ENCODE measurements at places on chromosomes 2 and 18. TPM values are rescaled to one million over a fixed set of nuclear protein-coding genes. Genes with fewer than 3 reads are reported as not detected.

DNA sequence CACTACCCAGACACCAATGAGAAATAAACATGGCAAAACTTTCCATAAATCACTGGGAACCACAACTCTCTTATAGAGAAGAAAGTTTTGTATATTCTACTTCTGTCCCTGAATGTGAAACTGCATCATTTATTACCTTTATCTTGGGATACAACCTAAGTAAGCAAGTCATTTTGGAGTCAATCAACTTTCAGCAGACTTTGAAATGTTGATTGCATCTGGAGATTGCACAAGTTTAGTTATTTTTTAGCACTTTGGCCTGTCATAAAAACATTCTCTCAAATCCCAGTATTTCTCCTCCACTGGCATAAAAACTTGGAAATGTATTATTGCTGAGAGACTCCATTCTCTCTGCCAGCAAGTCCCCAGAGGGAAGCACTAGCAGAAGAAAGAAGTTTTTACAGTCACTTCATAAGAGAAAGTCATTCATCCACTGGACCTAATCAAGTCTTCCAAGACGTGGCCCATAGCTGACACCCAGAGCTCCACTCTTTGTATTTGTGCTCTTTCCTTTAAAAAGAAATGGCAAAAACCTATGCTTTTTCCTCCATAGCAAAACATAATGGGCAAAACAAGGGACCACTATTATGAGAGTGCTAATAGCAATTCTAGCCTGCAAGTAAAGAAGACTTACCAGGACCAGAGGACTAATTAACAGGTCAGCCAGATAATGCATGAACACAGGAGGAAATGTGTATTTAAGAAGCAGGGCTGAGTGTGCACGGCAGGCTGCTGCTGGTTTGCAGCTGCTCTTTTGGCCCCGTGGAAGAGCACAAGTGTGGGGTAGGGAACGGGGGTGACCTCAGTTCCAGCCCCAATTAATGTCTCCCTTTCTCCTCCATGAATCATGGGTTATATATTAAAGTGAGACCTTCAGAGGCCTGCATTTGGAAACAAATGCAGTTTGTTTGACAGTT is 171.5 kb downstream of the INO80D start:
- H3K27me3 ChIP-seq = no peaks in the 10 kb centered on the region
- no peak overlapping the region for H3K4me3 ChIP-seq
- DNase-seq = no peak
- no peaks in the 10 kb centered on the region for H3K36me3 ChIP-seq
- H3K27ac ChIP-seq = peak overlapping the region; percentile 23

DNA sequence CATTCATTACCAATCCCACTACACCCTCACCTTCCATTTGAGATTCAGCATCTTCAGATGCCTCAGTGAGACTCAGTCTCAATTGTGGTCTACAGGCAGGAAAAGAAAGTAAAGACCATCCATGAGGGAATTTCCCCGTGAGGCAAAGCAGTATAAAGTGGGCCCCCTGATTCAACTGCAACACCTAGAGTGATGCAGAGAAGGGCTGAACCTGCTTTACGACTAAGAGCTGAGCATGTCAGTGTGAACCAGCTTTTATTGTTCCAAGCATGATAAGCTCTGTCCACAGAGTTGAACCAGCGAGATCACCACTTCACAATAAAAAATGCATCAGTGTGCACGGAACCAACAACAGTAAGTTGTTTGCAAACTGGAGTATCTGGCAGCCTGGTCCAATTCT is 357.6 kb upstream of the ATP5MC3 start:
- H3K27me3 ChIP-seq = no peaks in the 10 kb centered on the region
- no peaks in the 10 kb centered on the region for H3K4me1 ChIP-seq
- no peak overlapping the region for H3K4me3 ChIP-seq
- no peak overlapping the region for H3K27ac ChIP-seq

- no peak for DNase-seq
- no peak overlapping the region for H3K4me3 ChIP-seq
- H3K27me3 ChIP-seq = no peaks in the 10 kb centered on the region
- H3K27ac ChIP-seq = peak overlapping the region; percentile 42
- no peaks in the 10 kb centered on the region for H3K36me3 ChIP-seq
Measured at GRCh38 chr2:69310111-69311023, 76.7 kb downstream of the GFPT1 start.

DNA sequence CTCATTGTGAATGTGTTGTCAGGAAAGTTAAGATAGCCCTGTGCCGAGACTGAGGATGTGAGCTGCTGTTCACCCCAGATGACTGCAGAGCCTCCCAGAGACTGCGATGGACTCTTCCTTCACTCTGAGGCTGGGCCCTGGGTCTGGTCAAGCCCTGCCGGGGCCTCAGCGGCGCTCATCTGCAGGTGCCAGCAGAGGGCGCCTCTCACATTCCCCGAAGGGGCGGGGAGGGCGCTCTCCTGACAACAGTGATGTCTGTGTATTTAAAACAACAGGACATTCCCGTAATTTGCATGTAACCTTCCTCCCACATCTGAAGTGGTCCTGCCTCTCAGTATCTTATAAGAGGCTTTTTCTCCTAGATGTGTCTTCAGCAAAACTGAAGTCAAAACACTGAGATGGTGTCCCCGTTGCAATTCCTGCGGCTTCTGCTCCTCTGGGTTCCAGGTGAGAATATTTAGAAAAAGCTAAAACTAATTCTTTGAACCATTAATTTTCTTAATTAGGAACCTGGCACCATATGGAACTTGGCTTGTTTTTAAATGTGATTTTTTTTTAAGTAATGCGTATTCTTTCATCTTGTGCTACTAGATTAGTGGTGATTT is 1377.9 kb downstream of the RPIA start:
- no peaks in the 10 kb centered on the region for H3K4me1 ChIP-seq
- H3K36me3 ChIP-seq = no peaks in the 10 kb centered on the region
- no peaks in the 10 kb centered on the region for H3K27me3 ChIP-seq

DNA sequence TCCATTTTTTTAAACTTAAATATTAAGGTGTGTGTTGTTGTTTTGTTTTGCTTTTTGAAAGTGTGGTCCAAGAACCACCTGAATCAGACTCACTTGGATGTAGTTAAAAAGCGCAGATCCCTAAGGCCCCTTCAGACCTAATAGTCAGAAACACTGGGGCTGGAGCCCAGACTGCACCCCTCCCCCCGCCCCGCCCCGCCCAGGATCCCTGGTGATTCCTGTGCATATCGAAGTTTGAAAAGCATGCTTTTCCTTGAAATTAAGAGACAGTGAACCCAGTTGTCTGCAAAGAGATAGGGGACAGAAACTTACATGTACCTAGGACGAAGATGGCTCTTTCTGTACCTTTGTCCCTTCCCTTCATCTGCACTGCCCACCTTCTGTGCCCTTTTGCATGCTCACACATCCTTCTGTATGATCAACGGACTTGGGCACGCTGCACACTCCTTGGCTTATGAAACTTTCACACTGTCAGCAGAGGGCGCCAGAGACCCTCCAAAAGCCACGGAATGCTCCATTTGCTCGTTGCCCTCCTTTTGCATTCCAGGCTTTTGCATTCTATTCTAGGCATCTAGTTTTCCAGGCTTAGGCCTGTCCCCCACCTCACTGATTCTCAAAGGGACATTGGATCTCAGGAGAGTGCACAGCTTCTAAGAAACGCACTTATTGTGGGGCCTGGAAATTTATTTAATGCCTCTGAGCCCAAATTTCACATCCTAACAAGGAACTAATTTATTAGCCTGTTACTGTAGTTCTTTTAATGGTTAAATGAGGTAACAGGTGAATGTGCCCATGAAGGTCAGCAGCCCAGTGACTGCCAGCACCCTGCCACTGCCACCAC is 32.8 kb upstream of the SLC14A1 start:
- DNase-seq = peak; percentile 58
- no peaks in the 10 kb centered on the region for H3K36me3 ChIP-seq
- no peak overlapping the region for H3K27ac ChIP-seq
- H3K4me3 ChIP-seq = no peak overlapping the region

- no peaks in the 10 kb centered on the region for H3K27me3 ChIP-seq
- H3K27ac ChIP-seq = no peak overlapping the region
- H3K4me1 ChIP-seq = no peaks in the 10 kb centered on the region
- no peak for DNase-seq
- no peaks in the 10 kb centered on the region for H3K36me3 ChIP-seq
Measured at GRCh38 chr2:171956135-171956825, 34.0 kb downstream of the HAT1 start.

DNA sequence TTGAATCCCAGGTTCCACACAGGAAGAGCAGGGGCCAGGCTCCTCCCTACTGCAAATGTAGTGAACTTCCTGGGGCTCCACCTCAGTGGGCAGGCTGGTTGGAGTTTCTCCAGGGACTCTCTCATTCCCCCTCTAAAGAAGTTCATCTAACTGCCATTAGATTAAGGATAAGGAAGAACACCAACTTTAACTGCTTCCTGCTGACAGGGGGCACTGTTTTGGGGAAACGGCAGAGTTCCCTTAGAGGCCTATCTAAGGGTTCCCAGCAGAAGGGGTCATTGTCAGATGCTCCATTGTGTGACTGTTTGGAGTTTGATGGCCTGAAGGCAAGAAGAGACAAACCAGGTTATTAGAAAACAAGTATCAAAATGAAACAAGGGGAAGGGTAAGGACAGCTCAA is 2159.7 kb upstream of the PIK3C3 start:
- no peak overlapping the region for H3K4me3 ChIP-seq
- H3K36me3 ChIP-seq = no peaks in the 10 kb centered on the region
- H3K27me3 ChIP-seq = no peaks in the 10 kb centered on the region
- H3K4me1 ChIP-seq = no peaks in the 10 kb centered on the region
- no peak for DNase-seq

GRCh38 chr2:106708209-106708608 is 177.8 kb downstream of the ST6GAL2 start:
- H3K27me3 ChIP-seq = no peaks in the 10 kb centered on the region
- no peak overlapping the region for H3K4me3 ChIP-seq
- DNase-seq = no peak
- no peaks in the 10 kb centered on the region for H3K36me3 ChIP-seq

GRCh38 chr2:144630459-144631215 is 110.7 kb upstream of the ZEB2 start:
- no peaks in the 10 kb centered on the region for H3K36me3 ChIP-seq
- no peaks in the 10 kb centered on the region for H3K4me1 ChIP-seq
- no peak overlapping the region for H3K4me3 ChIP-seq
- H3K27me3 ChIP-seq = no peaks in the 10 kb centered on the region
- DNase-seq = no peak
- no peak overlapping the region for H3K27ac ChIP-seq

- H3K27ac ChIP-seq = no peak overlapping the region
- H3K36me3 ChIP-seq = no peaks in the 10 kb centered on the region
- H3K27me3 ChIP-seq = no peaks in the 10 kb centered on the region
- DNase-seq = no peak
- peaks cover 6% of the 10 kb centered on the region for H3K4me1 ChIP-seq
Measured at GRCh38 chr18:23163786-23164533, 28.7 kb downstream of the CABLES1 start.

- DNase-seq = no peak
- H3K4me1 ChIP-seq = no peaks in the 10 kb centered on the region
- peaks cover 3% of the 10 kb centered on the region for H3K27me3 ChIP-seq
- no peak overlapping the region for H3K27ac ChIP-seq
- H3K36me3 ChIP-seq = no peaks in the 10 kb centered on the region
Measured at GRCh38 chr2:45014016-45014702, 4.9 kb upstream of the SIX2 start.

GRCh38 chr2:59875836-59876235 is 677.6 kb downstream of the BCL11A start:
- no peaks in the 10 kb centered on the region for H3K4me1 ChIP-seq
- no peak overlapping the region for H3K27ac ChIP-seq
- DNase-seq = no peak
- H3K27me3 ChIP-seq = no peaks in the 10 kb centered on the region
- no peaks in the 10 kb centered on the region for H3K36me3 ChIP-seq

DNA sequence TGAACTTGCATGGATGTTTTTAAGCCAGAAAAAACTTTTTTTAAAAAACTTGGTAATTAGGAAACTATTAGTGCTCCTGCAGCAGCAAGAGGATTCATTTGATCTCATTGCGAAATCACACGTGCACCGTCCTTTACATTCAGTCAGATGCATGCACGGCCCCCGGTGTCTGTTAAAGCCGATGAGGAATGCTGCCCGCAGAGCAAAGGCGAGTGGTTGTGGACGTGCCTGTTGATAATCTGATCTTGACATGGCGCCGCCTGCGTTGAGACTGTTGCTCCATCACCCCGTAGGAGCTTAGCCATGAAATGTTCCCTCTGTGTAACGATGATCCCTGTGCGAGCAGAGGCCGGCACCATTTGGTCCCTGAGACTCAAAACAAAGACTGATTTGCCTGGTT is 300.0 kb downstream of the GBX2 start:
- H3K4me1 ChIP-seq = no peaks in the 10 kb centered on the region
- H3K4me3 ChIP-seq = no peak overlapping the region
- no peaks in the 10 kb centered on the region for H3K36me3 ChIP-seq
- no peaks in the 10 kb centered on the region for H3K27me3 ChIP-seq

- H3K27ac ChIP-seq = no peak overlapping the region
- no peaks in the 10 kb centered on the region for H3K36me3 ChIP-seq
- H3K27me3 ChIP-seq = no peaks in the 10 kb centered on the region
- H3K4me3 ChIP-seq = no peak overlapping the region
- DNase-seq = no peak
- H3K4me1 ChIP-seq = no peaks in the 10 kb centered on the region
Measured at GRCh38 chr2:108877506-108877905, 90.9 kb downstream of the CCDC138 start.

DNA sequence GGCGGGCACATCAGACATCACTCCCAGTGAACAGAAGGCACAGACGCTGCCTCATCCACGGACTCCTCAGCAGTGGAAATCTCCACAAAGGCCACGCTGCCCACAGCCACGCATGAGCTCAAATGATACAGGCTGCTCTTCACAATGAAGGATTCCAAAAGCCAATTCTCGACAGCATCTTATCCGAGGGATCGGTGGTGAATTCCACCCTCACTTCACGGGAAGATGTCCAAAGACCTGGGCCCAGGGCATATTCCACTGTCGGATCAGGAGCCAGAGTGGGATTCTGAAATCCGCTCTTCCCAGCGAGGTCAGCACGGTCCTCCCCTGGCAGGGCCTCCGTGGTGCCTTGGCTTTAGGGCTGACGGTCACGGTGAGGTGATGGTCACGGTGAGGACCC is 55.8 kb downstream of the EIPR1 start:
- no peaks in the 10 kb centered on the region for H3K27me3 ChIP-seq
- no peak for DNase-seq
- no peak overlapping the region for H3K4me3 ChIP-seq
- H3K4me1 ChIP-seq = peaks cover 11% of the 10 kb centered on the region

- H3K4me1 ChIP-seq = no peaks in the 10 kb centered on the region
- H3K36me3 ChIP-seq = no peaks in the 10 kb centered on the region
- no peak for DNase-seq
- H3K27me3 ChIP-seq = no peaks in the 10 kb centered on the region
- no peak overlapping the region for H3K4me3 ChIP-seq
- no peak overlapping the region for H3K27ac ChIP-seq
Measured at GRCh38 chr2:131557558-131558321, 30.1 kb downstream of the CCDC74A start.

GRCh38 chr18:47265197-47265596 is 13.7 kb upstream of the SKOR2 start:
- no peaks in the 10 kb centered on the region for H3K27me3 ChIP-seq
- no peak for DNase-seq
- no peaks in the 10 kb centered on the region for H3K36me3 ChIP-seq
- no peak overlapping the region for H3K27ac ChIP-seq

Gene PROKR1
- total RNA-seq = 0.09 TPM

Gene CPLX4
- total RNA-seq = not detected

Gene LYPD6B
- 28.5 TPM for total RNA-seq

Gene FN1
- 3,805 TPM for total RNA-seq

Gene CFC1
- total RNA-seq = not detected

Gene KYNU
- 4.3 TPM for total RNA-seq

Gene CIDEA
- total RNA-seq = not detected

Measured in Caco-2 (cell line).